H7 (cell line): ENCODE measurements at places on chromosomes 16 and 17. TPM values are rescaled to one million over a fixed set of nuclear protein-coding genes. Genes with fewer than 3 reads are reported as not detected.

- no peak for DNase-seq
These were observed 14.1 kb downstream of the CDRT15 start for GRCh38 chr17:14222611-14223010.

DNA sequence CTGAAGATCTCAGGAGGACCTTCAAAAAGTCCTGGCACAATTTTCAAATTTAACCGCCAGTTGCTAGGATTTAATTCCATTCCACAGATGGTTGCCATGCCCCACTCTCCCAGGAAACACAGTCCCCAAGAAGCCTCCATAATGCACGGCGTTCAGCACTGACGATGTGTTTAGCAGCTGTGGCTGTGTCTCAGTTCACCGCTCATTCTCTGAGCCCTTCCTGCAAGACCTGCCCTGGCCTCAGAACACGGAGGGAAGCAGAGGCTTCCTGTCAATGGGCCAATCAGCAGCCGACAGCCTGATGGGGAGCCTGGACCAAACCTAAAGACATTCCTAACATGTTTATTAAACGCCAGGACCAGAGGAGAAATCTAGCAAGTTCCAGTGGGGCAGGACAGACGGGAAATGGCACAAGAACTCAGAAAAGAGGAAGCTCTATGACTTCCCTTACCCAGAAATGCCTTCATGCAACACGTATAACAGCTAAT lies 4.9 kb downstream of the MYLK3 start:
- peak; percentile 64 for DNase-seq

DNA sequence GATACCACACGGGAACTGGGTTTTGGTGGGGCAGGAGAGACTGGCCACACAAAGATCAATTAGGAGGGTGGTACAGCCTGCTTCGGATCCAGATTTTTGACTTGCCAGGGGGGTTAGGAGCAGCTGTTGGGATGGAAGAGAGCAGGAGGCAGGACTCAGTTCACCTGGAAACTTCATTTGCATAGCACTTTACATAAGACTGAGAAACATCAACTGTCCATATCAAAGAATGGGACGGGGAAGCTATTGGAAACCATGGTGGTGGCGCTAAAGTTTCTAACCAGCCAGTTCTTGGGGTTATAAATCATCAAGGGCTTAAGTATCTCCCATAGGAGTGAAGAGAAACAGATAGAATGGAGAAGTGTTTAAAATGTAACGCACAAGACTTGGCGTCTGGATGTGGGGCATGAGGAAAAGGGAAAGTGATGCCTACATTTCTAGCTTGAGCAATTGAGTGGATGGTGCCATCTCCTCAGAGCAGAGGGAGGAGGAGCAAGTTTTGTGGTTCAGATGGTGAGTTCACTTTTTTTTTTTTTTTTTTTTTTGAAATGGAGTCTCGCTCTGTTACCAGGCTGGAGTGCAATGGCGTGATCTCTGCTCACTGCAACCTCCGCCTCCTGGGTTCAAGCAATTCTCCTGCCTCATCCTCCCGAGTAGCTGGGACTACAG lies 6.4 kb upstream of the SRCAP start:
- peak; percentile 74 for DNase-seq

Gene CD19
- 1.2 and 1.9 TPM in 2 replicates for total RNA-seq

DNA sequence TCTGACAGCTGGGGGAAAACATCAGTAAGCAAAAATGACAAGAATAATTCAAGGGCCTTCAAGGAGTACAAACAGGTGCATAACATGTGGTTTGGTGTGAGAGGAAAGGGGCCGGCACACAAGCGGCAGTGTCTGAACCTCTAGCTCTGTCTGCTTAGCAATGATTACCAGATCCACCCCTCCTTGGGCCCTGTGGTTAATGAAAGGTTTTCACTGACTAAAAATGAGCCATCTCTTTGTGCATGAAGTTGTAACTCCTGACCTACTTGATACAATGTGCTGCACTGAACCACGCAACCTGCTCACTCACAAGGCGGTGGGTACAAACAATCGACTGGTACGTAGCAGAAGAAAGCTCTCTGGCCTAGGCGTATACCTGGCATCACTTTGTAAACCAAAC lies 15.1 kb downstream of the FAM117A start:
- DNase-seq, result no peak

Gene KAT8
- 61.7 and 77.2 TPM in 2 replicates for total RNA-seq

GRCh38 chr17:75267153-75267410 lies 3.9 kb downstream of the MIF4GD start:
- DNase-seq, result no peak

- no peak for DNase-seq
These were observed 19.8 kb upstream of the RPH3AL start for GRCh38 chr17:372157-373152.

Gene FOXN1
- not detected in 2 replicates for total RNA-seq

GRCh38 chr16:22369221-22369811 lies 5.1 kb downstream of the CDR2 start:
- no peak for DNase-seq

GRCh38 chr17:63293323-63294075 lies 152.6 kb downstream of the CYB561 start:
- no peak for DNase-seq

- DNase-seq, result peak; percentile 57
These were observed 26.2 kb upstream of the RFFL start for GRCh38 chr17:35089586-35090296.

Gene KRT40
- not detected in 2 replicates for total RNA-seq

DNA sequence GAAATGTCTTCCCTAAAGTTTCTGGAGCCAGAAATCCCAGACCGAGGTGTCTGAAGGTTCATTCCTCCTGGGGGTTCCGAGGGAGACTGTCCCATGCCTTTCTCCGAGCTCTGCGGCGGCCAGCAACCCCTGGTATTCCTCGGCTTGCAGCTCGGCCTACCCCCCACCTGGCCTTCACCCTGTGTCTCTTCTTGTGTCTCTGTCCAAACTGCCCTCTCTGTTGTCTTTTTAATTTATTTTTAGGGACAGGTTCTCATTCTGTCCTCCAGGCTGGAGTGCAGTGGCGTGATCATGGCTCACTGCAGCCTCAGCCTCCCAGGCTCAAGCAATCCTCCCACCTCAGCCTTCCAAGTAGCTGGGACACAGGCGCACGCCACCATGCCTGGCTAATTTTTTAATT lies 211.7 kb downstream of the SEC14L1 start:
- DNase-seq, result peak; percentile 35

Gene RHBDL3
- total RNA-seq, result 5.8 and 8.5 TPM in 2 replicates

DNA sequence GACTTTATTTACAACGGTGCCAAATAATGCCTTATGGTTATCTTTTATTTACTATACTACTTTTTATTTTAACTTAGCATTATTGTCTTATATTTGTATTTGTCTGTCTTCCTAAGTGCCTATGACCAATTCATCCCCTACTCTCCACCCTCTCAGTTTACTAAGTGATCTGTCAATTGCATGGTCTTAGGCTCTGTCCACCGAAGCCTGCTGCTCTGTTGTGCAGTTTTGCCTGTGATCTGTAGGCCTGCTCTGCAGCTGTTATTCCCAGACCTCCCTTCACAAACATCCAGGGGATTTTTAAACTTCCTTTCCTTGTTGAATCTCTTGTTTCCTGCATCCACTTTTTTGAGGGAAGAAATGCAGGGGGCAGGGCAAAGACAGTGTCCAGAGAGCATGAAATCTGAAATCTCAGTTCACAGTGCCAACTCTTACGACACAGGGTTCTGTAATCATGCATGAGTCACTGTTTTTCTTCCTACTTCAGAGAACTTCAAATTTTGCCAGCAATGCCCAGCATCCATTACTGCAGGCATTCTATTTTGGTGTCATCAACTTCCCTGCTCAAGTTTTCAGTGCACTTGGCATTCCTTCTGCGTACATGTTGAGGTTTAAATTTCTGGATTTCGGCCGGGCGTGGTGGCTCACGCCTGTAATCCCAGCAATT lies 11.4 kb downstream of the SLFN5 start:
- no peak for DNase-seq

Gene VTN
- total RNA-seq, result 0.04 and 0.14 TPM in 2 replicates

DNA sequence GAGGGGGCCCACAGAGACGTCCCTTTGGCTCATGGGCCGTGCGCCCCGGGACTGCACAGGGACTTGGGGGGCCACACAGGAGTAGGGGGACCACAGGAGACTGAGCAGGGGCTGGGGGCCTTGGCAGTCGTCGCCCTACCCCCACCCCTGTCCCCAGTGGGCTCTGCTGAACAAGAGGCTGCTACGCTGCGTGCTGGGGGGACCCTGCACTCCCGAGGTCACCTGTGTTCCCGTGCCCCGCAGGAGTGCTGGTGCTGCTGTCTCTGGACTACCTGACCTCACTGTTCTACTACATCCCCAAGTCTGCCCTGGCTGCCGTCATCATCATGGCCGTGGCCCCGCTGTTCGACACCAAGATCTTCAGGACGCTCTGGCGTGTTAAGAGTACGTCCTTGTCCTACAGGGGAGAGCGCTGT lies 14.4 kb upstream of the RNF213 start:
- peak; percentile 35 for DNase-seq

GRCh38 chr16:85092309-85092708 lies 20.0 kb downstream of the CIBAR2 start:
- peak; percentile 61 for DNase-seq

DNA sequence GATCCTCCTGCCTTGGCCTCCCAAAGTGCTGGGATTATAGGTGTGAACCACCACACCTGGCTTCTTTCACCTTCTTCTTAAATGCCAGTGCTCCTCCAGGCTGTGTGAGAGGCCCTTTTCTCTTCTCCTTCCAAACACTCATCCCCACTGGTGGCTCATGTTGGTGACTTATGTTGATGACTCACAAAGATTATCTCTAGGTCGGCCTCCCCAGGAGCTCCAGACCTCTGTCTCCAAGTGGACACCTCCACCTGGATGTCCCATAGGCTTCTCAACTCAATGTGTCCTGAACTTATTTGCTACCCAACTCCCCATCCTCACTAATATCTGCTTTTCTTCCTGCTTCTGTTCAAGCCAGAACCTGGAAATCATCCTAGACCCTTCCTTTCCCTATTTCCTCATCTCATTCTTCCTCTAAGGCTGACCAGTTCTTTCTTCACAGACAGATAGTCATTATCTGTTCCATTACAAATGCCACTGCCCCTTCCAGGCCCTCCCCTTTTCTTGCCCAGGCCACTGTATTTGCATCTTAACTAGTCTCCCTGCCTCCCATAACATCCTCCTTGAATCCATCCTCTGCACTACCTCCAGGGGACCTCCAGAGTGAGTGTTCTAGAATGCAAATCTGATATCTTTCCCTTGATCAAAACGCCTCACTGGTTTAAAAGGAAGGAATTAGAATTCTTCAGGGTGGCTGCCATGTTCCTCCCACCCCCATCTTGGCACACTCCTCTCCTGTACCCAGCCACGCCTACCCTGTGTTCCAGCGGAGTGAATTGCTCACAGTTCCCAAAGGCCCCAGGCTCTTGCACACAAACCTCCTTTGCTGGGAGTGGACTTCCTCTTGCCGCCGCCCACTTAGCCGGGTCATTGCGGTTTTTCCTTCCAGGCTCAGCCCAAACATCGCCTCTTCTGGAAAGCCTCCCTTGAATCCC lies 34.8 kb upstream of the FBXO47 start:
- DNase-seq, result peak; percentile 35

Gene ZFPM1
- total RNA-seq, result 1.1 and 1.7 TPM in 2 replicates

GRCh38 chr17:77264617-77265230 lies 124.0 kb downstream of the SEC14L1 start:
- DNase-seq, result peak; percentile 70

Gene KRT28
- total RNA-seq, result not detected in 2 replicates

- DNase-seq, result no peak
These were observed 83.8 kb downstream of the FOXL1 start for GRCh38 chr16:86662195-86662594.

DNA sequence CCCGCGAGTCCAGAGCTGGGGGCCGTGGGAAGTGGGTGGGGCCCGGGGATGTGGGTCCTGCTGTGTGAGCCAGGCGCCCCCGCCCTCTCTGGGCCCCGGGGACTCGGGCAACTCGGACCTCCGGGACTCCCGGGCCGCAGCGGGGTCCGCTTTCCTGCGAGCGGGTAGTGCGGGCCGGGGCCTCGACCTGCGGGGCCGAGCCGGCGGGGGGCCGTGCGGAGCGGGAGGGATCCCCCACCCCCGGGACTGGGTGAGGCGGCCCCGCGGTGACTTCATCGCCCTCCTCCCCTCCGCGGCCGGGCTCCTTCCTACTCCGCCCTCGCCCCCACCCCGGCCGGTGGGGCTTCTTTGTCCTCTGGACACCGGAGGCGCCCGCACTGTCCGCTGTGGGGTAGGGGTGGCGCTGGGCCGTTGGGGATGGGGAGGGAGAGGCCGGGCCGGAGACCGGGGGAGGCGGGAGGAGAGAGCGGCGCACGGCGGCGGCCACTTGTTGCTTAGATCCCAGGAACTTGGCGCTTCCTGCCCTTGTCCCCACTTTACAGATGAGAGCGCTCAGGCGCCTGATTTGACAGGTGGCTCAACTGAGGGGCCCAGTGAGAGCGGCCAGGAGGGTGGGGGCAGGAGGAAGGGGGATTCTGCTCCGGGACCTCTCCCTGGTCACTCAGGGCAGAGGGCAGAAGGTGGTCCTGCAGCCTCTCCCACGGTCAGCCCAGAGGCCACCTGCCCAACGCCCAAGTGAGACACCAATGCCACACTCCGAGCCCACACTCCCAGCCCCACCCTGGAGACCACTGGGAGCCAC lies 874 bp downstream of the CMTM3 start:
- DNase-seq, result peak; percentile 91

GRCh38 chr16:85541980-85542900 lies 70.9 kb upstream of the GSE1 start:
- no peak for DNase-seq

Gene PYDC1
- total RNA-seq, result not detected in 2 replicates

DNA sequence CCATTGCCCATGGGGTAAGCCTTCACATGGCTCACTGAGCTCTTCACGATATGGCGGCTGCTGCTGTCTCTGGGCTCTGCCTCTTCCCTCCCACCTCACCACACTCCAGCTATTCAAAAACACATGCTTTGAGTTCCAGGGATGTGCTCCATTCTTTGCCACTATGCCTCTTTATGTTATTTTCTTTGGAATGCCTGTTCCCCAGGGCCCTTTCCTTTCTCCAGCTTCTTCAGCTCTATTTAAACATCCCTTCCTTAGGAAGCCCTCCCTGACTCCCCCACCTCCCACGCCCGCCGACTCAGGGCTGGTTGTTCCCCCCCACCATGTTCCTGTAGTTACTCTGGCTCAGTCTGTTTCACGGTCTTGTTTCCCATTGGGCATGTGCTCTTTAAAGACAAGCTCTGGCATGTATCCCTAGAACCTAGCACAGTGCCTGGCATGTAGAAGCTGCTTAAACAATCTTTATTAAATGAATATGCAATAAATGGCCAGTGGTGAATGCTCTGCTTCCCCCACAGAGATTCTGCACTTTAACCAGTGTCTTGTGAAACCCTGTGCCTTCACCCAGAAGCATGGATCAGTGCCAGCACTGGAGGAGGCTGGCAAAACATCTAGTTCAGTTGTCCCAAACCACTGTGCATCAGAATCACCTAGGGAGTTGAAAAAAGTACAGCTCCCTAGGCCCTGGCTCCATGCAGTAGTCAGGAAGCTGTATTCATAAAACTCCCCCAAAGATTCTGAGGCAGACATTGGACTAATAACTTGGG lies 6.9 kb downstream of the MYCBPAP start:
- DNase-seq, result no peak

DNA sequence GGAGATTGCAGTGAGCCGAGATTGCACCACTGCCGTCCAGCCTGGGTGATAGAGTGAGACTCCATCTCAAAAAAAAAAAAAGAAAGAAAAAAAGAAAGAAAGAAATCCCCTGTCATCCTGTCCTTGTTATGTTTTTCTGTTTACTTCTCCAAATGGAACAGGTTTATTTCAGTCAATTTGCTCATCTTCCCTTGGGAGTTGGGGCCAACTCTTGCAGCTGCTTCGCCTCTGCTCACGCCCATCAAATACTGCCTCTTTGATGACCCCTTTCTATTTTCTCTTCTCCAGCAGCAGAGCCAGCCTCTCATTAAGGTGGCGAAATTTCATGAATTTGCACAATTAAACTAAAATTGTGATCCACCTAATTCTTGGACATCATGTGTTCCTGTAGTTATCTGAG lies 173.4 kb downstream of the ZNF18 start:
- DNase-seq, result no peak

Gene SALL1
- 33.4 and 38.2 TPM in 2 replicates for total RNA-seq
